ENCODE measurements at places on chromosomes 11 and 22. TPM values are rescaled to one million over a fixed set of nuclear protein-coding genes. Genes with fewer than 3 reads are reported as not detected.

DNA sequence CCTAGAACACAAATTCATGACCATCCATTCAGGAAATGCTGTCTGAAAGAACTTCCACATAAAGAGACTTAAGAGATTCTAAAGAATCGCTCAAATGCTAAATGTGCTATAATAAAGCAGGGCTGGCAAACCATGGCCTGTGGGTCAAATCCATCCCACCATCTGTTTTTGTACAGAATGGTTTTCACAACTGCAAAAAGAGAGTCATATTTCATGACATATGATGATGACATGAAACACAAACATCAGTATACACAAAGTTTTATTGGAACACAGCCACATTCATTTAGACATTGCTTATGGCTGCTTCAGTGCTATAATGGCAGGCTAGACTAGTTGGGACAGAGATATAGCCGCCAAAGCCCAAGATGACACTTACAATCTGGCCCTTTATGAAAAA, 85.1 kb downstream of the RRAS2 start:
- no peak for DNase-seq

DNA sequence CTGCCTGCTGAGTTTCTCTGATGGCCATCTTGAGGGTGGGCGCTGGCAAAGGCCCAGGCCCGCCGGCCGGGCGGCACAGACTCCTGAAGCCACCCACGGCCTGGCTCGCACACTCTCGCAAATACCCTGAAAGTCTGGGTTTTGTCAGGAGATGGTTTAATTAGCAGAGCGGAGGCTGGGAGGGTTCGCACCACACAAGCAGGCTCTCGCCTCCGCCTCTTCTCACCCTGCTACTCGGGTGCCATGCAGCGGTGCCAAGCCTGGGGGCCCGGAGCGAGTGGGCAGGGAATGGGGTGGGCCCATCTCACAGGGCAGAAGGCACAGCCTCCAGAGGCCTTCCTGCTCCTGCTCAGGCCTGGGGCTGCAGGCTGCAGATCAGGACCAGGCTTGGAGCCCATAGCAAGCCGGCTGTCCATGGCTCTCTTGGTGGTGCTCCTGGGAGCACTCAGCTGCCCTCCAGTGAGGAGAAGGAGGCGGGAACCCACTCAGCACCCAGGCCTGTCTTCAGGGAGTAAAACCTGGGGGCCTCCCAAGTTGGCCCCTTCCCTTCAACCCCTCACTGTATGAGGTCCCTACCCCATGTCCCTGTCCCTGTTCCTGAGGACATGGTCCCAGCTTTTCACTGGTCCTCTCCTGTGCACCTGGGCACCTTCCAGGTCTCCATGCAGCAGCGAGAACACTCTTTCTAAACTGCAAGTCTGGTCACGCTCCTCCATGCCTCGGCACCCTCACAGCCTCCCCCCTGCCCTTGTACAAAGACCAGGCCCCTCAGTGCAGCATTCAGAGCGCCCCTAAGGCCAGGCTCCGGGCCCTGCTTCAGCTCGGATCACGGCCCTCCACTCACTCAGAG, 62.0 kb downstream of the FLRT1 start:
- no peak for DNase-seq

DNA sequence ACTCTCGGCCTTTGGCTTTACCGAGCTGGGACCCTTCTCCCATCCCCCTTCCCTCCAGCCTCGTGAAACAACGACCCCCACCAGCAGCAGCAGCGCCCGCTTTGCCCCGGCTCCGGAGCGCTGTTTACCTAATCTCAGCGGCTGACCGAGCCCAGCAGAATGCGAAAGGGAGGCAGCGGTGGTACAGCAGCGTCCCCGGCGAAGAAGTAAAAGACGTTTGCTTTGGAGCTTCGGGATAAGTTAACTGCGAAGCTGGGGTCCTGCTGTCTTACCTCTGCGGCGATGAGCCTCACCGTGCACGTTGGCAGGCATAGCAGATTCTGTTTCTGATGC, 2.0 kb upstream of the LARGE1 start:
- DNase-seq, result no peak

GRCh38 chr22:40953471-40953870, 2.3 kb downstream of the RBX1 start:
- DNase-seq, result no peak

DNA sequence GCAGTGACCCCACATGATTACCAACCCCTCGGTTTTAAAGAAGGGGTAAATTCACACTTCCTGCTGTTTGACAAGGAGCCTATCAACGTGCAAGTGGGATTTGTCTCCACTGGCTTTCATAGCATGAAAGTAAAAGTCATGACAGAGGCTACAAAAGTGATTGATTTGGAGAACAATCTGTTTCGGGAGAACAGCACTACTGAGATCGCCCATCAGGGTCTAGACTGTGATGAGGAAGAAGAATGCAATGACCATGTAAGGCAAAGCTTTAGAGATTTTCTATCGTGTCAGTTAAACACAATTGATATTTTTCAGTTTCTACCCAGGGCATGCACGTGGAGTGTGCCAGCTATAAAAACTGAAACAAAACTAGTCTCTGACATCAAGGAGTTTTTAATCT, 41.7 kb downstream of the HORMAD2 start:
- DNase-seq, result no peak

DNA sequence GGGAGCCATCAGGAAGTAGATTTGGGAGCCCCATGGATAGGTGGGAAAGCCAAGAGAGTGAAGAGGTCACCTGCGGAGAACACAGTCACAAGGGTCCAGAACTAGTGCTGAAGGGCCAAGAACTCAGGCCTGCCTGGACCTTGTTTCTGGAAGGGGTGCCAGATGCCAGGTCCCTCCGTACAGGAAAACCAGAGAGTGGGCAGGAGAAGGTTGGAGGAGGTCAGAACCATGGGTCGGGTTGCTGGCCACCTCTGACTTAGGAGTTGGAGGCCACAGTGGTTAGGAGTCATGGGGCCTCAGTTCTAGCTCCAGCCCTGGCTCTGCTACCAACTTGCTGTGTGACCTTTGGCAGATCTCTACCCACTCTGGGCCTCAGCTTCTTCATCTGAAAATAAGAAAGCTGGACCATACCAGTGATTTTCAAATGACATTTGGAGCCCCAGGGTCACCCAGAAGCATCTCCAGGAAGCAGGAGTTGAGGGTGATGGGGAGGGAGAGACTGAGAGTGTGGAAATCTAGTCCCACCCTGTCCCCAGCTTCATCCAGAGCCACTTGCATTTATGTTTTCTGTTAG, 20.8 kb upstream of the TUB start:
- DNase-seq, result no peak

- DNase-seq, result no peak
Observed at GRCh38 chr11:128551611-128552335, 35.6 kb downstream of the ETS1 start.

GRCh38 chr11:1484695-1485503, 1.7 kb downstream of the MOB2 start:
- DNase-seq, result no peak

GRCh38 chr11:67649634-67650510, 658 bp downstream of the ACY3 start:
- DNase-seq, result no peak

- no peak for DNase-seq
Observed at GRCh38 chr11:70483077-70483861, 84.9 kb downstream of the CTTN start.

Gene DMC1
- total RNA-seq, result 5.6 TPM

Gene RPS13
- 1,547 TPM for total RNA-seq

Gene OR5D14
- total RNA-seq, result not detected

Gene SCGB2A2
- 1.2 TPM for total RNA-seq
